ENCODE measurements at places on chromosomes 12 and 14.

GRCh38 chr12:20805921-20806320, 4.6 kb upstream of the SLCO1B3 start:
- no peak for DNase-seq

- no peak for DNase-seq
These were observed 1082.4 kb downstream of the TMTC2 start for GRCh38 chr12:83769151-83769550.

DNA sequence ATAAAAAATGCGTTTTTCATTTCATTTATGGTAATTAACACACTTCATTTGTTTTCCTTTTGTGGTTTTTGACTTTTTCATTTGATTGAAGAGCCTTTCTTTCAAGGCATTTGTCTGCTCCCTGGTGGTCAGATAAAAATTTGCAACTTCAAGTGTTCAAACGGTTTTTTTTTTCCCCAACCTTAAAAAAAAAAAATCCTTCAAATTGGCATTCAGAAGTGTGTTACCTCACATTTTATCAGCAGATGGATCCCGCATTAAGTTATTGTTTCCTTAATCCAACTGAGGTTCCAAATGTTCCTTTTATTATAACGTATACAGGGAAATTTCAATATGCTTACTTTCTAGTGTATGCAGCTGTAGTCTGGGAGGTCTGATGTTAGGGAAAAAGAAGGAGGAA, 47.2 kb downstream of the MYF5 start:
- peak; percentile 60 for DNase-seq

DNA sequence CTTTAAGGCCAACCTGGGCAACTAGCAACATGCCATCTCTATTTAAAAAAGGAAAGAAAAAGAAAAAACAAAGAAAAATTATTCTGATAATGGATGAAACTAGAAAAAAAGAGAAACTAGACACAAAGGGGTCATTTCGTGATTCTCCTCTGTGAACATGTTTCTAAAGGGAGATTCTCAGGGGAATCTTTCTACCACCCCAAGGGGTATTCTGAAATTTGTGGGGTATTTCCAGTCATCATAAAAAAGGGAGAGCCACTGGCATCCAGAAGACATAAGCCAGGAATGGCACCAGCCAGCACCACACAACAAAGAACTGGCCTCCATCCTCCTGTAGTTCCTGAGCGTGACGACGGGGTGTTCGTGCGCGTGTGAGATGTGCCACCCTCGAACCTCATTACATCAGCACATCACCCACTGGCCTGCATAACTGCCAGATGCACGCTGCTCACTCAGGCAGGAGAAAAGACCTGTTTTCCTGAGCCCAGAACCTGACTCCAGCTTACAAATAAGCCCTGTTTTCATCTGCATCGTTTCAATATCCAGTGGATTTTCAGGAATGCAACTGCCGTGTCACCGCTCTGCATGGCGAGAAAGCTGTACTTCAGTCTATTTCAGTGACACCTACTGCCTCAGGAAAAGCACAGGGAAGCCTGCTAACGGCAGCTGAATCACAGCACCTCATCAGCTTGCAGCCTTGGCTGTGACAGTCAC, 23.9 kb downstream of the STX2 start:
- no peak for DNase-seq

DNA sequence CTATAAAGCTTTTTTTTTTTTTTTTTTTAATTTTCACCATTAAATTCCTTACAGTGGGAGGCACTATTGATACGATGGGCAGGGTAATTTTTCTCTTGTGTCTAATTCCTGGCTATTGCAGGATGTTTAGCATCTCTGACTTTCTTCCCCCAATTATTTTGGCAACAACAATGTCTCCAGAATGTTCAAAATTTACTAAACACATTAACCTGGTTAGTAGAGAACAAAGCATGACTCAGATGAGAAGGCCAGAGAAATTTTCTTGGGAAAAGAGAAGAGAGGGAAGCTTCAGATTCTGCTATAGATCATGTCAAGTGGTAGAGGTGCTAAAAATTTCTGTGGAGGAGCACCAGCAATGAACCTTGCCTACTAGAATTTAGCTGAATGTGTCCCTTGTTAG, 171.5 kb upstream of the PRICKLE1 start:
- no peak for DNase-seq

DNA sequence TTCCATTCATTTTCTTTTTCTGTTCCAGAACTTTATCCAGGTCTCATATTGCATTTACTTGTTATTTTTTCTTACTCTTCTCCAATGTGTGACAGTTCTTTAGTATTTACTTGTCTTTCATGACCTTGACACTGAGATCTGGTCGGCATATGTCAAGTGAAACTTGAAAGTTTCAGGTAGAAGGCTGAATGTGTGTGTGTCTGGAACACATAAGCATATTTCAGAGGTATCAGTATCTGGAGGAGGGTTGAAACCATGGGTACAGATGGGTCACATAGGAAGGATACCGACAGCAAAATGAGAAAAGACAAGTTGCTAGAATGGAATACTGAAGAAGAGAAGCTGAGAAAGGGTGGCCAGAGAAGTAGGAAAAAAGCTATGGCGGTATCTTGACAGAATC, 22.5 kb upstream of the PTGDR start:
- DNase-seq = no peak

DNA sequence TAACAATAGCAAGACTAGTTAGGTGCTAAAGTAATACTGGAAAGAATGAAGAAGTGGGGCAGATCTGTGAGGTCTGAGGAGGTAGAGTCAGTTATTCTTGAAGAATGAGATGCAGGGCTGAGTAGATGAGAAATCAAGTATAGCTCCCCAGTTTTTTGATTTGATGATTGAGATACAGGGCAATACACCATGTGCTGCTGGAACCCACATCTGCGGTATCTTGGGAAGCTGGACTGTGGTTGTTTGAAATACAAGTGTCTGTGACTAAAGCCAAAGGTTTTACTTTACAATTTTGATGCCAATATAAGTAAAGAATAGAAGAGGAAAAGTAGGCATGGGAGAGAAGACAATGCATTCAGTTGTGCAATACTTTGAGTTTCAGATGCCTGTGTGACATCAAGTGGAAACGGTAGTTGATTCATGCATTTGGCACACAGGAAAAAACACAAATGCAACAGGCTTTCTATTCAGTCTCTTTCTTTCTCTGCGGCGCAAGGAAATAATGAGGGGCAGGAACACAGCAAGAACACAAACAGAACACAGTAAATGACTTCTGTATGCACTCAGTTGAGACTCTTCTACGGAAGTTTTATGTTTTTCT, 190.2 kb upstream of the SLC38A2 start:
- peak; percentile 80 for DNase-seq

DNA sequence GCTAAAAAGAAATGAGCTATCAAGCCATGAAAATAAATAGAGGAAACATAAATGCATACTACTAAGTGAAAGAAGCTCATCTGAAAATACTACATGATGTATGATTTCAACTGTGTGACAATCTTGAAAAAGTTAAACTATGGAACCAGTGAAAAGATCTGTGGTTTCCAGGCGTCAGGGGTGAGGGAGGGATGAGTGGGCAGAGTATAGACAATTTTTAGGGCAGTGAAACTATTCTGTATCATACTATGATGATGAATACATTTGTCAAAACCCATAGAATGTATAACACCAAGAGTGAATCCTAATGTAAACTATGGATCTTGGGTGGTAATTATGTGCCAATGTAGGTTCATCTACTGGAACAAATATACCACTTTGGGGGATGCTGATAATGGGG, 21.3 kb downstream of the SPX start:
- DNase-seq = no peak

- DNase-seq = no peak
These were observed 837.7 kb downstream of the FSCB start for GRCh38 chr14:43669355-43669754.

GRCh38 chr14:64410084-64410774, 22.1 kb downstream of the MTHFD1 start:
- DNase-seq = peak; percentile 21

- DNase-seq = no peak
These were observed 14.4 kb downstream of the IRF2BPL start for GRCh38 chr14:77014004-77014604.

- DNase-seq = peak; percentile 66
These were observed 95.4 kb upstream of the SLC38A4 start for GRCh38 chr12:46921048-46921763.

- DNase-seq = no peak
These were observed 176.7 kb downstream of the PTPN11 start for GRCh38 chr12:112595410-112595809.

DNA sequence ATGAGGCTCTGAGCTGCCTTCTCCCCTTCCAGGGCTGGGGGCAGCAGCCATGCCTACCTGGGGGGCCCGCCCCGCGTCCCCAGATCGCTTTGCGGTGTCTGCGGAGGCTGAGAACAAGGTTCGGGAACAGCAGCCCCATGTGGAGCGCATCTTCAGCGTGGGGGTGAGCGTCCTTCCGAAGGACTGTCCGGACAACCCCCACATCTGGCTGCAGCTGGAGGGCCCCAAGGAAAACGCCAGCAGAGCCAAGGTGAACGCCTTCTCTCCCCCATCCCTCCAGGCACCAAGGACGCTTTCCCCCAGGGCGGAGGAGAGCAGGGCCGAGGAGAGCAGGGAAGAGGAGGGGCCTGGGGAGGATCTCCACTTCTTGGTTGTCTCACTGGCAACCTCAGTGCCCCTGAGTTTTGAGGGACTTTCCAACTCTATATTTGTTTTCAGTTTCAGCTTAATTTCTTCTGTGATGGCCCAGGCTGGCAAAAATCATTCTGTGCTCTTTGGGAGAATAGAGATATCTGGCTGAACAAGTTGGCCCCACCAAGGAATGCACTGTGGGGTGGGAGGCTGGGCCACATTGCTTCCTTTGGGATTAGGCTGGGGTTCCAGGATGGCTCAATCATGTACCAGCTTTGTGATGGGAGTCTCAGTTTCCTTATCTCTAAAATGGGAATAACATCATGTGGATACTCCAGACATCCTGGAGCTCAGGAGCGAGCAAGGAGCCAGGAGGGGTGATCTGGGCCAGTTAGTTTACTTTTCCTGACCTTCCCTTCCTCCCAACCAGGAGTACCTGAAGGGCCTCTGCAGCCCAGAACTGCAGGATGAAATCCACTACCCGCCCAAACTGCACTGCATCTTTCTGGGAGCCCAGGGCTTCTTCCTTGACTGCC, 1.2 kb downstream of the KHNYN start:
- DNase-seq = peak; percentile 60

DNA sequence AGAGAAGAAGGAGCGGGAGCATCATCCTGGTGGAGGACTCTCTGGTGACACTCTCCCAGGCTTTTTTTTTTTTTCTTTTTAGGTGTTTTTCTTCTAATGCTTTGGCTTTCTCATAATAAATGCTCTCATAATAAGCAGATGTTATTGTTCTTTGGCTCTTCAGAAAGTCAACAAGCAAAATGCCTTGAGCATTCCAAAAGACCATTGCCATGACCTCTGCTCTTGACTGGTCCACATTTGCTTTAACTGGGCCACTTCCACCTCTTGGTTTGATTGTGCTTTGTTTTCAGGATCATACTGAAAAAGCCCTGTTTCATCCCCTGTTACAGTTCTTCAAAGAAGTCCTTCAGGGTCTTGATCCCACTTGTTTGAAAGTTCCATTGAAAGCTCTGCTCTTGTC, 36.9 kb downstream of the CRACR2A start:
- DNase-seq = no peak

- DNase-seq = peak; percentile 32
These were observed 27.2 kb downstream of the KRT80 start for GRCh38 chr12:52164624-52165023.

GRCh38 chr14:33837943-33838683, 112.8 kb downstream of the EGLN3 start:
- DNase-seq = no peak

GRCh38 chr14:50917449-50917848, 26.8 kb downstream of the PYGL start:
- DNase-seq = no peak

DNA sequence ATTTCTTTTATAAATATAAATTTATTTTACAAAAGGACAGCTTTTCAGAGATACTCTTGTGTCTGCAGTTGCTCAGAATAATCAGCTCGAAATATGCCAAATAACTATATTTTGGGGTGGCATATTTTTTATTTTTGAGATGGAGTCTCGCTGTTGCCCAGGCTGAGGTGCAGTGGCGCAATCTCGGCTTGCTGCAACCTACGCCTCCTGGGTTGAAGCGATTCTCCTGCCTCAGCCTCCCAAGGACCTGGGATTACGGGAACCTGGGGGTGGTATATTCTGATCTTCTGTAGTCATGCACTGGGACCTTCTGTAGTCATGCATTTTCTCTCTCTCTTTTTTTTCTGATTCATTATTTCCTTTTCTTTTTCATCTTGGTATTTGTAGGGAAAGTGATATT, 135.0 kb upstream of the AMIGO2 start:
- no peak for DNase-seq

GRCh38 chr14:89589400-89590118, 172.5 kb upstream of the FOXN3 start:
- DNase-seq = no peak

DNA sequence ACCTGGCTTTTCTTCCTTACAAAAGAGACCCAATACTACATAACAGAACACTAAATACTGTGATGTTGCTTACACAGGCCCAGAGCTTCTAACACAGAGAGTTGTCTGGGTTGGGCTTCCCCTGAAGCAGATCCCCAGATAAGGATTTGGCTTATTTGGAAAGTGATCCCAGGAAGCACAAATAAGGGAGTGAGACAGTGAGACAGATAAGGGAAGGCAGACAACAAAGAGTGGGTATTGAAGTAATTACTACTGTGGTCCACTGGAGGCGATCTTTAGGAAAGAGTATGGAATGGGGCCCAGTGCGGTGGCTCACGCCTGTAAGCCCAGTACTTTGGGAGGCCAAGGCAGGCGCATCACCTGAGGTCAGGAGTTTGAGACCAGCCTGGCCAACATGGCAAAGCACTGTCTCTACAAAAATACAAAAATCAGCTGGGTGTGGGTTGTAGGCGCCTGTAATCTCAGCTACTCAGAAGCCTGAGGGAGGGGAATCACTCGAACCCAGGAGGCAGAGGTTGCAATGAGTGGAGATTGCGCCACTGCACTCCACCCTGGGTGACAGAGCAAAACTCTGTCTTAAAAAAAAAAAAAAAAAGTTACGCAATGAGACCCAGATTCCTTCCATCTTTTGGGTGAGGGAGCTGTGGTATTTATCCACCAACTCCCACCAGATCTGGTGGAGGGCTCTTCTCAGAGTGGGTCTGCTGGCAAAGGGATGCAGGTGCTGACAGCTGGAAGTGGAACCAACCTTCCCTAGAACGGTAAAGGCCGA, 10.2 kb upstream of the C12orf43 start:
- no peak for DNase-seq

DNA sequence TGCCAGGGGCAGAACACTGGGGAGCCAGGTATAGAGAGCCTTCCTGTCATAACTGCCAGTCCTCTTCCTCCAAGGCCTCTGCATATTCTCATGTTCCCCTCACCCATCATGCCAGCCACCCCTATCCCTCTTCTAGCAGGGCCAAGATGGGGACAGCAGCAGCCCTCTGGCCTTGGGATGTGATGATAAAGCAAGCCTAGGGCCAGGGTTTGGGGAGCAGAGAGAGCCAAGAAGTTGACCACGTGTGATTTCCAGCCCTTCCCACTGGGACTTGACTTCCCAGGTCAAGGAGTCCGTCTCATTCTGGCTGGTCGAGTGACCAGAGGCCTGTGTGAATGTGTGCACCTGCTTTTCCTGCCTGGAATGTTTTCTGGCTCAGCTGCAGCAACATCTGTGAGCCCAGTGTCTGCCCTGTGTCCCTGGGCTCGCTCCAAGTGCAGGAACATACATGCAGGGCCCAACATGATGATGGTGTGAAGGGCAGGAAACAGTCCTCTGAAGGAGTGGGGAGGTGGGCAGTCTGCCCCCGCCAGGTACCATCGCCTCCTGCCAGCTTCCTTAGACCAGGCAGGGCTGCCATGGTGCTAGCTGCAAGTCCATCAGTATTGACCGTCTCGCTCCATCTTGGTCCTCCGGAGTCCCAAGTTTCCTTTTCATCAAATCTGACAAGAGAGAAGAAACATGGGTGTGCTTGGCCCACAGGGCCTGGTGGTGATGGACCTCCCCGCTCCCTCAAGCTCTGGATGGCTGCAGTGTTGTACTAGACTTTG, 21.0 kb downstream of the VASH1 start:
- no peak for DNase-seq

Data from fibroblast of skin of right quadriceps (primary cell).